Stromal cell of bone marrow (primary cell): ENCODE measurements at places on chromosomes 2 and 18.
A peak's percentile ranks its signal among the peaks of the same experiment; 100 is the strongest.

- DNase-seq = no peak
Measured at GRCh38 chr2:134985061-134985460, 62.2 kb downstream of the MAP3K19 start.

- DNase-seq = peak; percentile 3
Measured at GRCh38 chr2:65722028-65722778, 289.8 kb upstream of the SPRED2 start.

DNA sequence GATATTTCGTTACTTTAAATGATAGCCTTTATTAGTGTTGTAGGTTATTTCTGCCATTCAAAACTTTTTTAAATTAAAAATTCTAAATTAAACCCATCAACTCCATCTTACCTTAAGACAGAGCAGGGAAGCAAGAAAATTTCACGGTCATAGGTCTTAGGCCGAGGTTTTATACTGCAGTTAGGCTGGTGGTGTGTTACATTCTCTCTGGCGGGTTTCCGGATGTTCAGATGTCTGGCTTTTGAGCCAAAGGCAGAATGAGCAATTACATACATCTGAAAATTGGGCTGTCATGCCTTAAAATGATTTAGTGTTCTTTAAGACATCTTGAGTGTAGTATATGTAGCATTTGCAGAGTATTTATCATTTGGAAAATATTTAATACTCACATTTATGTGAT is 27.9 kb downstream of the GLS start:
- DNase-seq = no peak

- no peak for DNase-seq
Measured at GRCh38 chr2:33213648-33214047, 262.8 kb upstream of the RASGRP3 start.

DNA sequence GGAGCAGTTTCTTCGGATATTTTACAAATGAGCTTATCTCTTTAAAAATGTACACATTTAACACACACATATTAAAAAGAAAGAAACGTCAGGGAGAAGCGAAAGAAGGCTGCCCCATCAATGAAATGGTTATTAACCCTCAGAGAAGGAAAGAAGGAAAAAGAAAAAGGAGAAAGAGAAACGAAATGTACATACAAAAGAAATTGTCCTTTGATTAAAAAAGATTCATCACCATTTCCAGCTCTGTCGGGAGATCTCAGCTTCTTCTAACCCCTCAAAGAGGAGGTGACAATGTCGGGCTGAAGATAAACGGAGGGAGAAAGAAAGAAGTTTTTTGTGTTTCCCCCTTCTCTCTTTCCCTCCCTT is 1.5 kb downstream of the IKZF2 start:
- DNase-seq = no peak

- no peak for DNase-seq
Measured at GRCh38 chr2:16588565-16588964, 77.1 kb downstream of the CYRIA start.

GRCh38 chr2:27494944-27495554 is at the start of gene FNDC4:
Gene FNDC4 (minus strand): TSS chr2:27495200. CDS start chr2:27494679, 521 bp downstream.
- DNase-seq = no peak

DNA sequence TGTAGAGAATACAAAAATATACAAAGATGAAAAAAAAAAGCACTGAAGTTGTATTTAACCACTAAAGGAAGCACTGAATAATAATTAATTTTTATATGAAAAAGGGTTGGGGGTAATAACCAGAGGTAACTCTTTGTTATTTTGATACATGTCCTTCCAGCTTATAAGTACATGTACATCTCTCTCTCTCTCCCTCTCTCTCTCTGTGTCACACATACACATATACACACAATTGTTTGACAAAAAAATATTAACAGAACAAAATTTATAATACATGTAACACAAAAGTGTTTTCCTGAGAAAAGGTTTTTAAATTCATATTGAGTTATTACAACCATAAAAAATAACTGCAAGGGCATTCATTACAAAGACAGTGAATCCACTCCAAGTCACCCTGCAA is 4.6 kb downstream of the WIPF1 start:
- DNase-seq = no peak

GRCh38 chr2:96918092-96918753 is 48.3 kb upstream of the SEMA4C start:
- no peak for DNase-seq

- no peak for DNase-seq
Measured at GRCh38 chr18:5488844-5489243, 55.0 kb downstream of the EPB41L3 start.

DNA sequence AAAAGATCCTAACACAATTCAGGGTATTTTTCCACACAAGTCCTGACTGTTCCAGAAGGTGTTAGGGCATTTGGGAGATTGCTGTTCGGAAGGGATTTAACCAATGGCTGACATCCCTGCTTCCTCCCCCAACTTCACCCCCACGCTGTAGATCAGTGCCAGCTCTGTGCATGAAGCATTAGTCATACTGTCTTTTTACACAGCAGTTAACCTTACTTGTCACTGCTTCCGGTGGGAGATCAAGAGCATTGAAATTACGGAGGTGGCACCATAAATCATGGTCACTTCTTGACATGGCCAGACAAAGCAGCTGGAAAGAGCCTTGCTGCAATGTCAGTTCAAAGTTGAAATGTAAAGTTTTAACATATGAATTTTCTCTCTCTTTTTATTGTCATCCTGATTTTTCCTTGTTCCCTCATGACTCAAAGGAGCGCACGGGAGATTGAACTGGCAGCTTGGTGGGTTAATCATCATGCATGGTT is 70.2 kb downstream of the HRH4 start:
- DNase-seq = no peak

- DNase-seq = no peak
Measured at GRCh38 chr2:68970566-68971265, 3.7 kb upstream of the GKN1 start.

- no peak for DNase-seq
Measured at GRCh38 chr18:72965616-72966015, 97.8 kb upstream of the NETO1 start.

DNA sequence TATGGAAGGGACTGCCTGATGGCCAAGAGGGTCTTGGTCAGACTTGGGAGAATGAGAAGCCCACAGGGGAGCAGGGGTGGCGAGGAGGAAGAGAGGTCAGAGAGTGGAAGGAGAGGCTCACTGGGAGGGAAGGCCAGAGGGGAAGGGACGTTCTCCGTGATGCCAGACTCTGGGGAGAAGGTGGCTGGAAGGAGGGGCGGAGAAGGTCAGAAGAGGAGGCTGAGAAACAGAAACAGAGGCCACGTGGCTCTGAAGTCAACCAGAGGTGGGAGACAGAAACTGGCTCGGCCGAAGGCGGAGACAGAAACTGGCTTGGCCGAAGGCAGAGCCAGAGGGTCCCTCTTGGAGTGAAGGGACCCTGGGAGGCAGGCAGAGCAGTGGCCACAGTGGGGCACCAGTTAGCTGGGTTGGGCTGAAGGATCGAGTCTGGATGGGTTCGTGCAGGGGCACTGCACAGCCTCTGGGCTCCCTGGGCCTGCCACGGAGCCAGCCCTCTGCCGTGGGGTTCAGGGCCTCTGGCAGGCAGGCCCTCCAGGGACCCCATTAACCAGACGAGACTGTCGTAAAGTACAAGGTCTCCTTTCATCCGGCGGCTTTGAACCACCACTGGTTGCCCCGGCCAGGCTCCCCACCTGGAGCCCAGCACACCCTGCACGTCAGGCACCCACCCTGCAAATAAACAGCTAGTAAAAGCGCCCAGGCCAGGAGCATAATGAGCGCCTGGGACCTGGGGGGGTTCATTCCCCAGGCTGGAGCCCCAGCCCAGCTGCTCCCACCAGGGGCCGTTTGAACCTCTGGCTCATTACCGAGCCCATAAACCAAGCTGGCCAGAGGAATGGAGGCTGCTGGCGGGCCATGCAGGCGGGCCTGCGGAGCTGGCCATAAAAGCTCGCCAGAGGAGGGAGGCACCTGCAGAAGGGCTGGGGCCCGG is 218.8 kb downstream of the DYSF start:
- no peak for DNase-seq

DNA sequence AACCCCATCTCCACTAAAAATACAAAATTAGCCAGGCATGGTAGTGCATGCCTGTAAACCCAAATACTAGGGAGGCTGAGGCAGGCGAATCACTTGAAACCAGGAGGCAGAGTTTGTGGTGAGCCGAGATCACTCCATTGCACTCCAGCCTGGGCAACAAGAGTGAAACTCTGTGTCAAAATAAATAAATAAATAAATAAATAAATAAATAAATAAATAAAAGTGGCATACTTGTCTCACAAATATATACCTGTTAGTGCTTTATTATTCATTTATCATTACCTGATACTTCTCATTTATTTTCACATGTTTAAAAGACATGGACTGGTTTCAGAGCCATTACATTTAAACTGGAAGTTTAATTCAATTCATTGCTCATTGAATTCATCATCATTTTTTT is 491.4 kb upstream of the CDH7 start:
- DNase-seq = no peak

- DNase-seq = no peak
Measured at GRCh38 chr18:27540111-27540510, 355.0 kb upstream of the CHST9 start.

DNA sequence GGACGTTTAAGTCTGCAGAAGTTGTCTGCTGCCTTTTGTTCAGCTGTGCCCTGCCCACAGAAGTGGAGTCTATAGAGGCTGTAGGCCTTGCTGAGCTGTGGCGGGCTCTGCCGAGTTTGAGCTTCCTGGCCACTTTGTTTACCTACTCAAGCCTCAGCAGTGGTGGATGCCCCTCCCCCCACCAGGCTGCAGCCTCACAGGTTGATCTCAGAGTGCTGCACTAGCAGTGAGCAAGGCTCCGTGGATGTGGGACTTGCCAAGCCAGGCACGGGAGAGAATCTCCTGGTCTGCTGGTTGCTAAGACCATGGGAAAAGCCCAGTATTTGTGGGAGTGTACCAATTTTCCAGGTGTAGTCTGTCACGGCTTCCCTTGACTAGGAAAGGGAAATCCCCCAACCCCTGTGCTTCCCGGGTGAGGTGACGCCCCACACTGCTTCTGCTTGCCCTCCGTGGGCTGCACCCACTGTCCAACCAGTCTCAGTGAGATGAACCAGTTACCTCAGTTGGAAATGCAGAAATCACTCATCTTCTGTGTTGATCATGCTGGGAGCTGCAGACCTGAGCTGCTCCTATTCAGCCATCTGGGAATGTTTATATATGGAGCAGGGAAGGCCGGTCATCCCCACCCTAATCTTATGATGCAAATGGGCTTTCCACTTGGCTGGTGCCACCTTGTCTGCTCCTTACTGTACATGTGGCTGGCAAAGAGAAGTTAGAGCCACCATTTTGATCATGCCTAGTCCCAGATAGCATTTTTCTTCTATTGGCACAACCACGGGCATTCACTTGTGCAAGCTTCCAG is 156.9 kb upstream of the ITGA6 start:
- no peak for DNase-seq

DNA sequence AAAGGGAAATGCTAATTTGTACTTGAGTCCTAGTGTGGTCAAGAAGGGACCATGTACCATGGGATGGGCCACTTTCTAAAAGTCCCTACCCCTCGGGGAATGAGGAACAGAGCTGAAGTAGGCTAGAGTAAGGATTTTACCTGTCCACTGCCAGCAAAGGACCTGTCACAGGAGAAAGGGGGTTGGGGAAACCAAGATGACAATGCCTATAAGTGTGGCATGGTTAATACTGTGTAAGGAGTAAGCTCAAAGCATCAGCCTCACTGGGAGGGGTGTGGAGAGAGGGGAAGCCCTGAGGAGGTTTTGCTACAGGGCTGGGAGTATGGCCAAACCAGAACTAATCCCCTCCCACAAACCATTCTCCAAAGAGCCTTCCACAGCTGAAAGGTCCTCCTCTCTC is 15.8 kb downstream of the GKN2 start:
- no peak for DNase-seq
